WTC11 (cell line): ENCODE measurements at places on chromosomes 12 and 14. TPM values are rescaled to one million over a fixed set of nuclear protein-coding genes. Genes with fewer than 3 reads are reported as not detected.

CCDC197 gene
- total RNA-seq, result not detected in 3 replicates

- H3K4me3 ChIP-seq, result no peak overlapping the region
- no peak for DNase-seq
- H3K36me3 ChIP-seq, result peaks cover 38% of the 10 kb centered on the region
Observed at GRCh38 chr12:3014641-3015040, 55.4 kb downstream of the TEAD4 start.

DNA sequence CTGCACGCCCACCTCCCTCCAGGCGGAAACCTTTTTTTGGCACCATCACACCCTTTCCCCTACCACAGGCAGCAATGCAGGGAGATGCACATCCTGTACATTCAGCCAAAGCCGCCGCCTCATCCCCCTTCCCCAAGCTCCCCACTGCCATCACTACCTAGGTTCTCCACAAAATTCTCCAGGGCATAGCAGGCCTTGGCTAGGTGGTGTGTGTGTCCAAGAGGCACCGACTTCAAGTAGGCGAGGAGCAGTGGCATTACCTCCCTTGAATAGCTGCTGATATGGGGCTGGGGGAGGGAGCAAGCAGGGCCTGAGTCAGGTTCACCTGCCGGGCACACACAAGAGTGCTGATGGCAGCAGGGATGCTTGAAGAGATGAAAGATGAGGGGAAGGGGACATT, 3.6 kb downstream of the IPO4 start:
- DNase-seq, result no peak
- no peak overlapping the region for H3K4me3 ChIP-seq
- no peaks in the 10 kb centered on the region for H3K27me3 ChIP-seq
- peaks cover 16% of the 10 kb centered on the region for H3K4me1 ChIP-seq
- peaks cover 37% of the 10 kb centered on the region for H3K36me3 ChIP-seq
- no peak overlapping the region for H3K27ac ChIP-seq

CCDC198 gene
- total RNA-seq, result not detected in 3 replicates

SERPINA3 gene
- total RNA-seq, result 2.7 to 3.5 TPM (median 3.0 TPM) in 3 replicates

GRCh38 chr12:50647479-50647878, 116.4 kb upstream of the ATF1 start:
- H3K36me3 ChIP-seq, result 0 out of 2 replicates have a peak, but pooled peaks cover 4% of the 10 kb centered on the region
- H3K4me3 ChIP-seq, result no peak overlapping the region
- peaks cover 9% of the 10 kb centered on the region; the same call in 1 of the 2 replicates for H3K4me1 ChIP-seq
- H3K27me3 ChIP-seq, result no peaks in the 10 kb centered on the region
- H3K27ac ChIP-seq, result peak overlapping the region; percentile 50; the same call in 1 of the 2 replicates

DNA sequence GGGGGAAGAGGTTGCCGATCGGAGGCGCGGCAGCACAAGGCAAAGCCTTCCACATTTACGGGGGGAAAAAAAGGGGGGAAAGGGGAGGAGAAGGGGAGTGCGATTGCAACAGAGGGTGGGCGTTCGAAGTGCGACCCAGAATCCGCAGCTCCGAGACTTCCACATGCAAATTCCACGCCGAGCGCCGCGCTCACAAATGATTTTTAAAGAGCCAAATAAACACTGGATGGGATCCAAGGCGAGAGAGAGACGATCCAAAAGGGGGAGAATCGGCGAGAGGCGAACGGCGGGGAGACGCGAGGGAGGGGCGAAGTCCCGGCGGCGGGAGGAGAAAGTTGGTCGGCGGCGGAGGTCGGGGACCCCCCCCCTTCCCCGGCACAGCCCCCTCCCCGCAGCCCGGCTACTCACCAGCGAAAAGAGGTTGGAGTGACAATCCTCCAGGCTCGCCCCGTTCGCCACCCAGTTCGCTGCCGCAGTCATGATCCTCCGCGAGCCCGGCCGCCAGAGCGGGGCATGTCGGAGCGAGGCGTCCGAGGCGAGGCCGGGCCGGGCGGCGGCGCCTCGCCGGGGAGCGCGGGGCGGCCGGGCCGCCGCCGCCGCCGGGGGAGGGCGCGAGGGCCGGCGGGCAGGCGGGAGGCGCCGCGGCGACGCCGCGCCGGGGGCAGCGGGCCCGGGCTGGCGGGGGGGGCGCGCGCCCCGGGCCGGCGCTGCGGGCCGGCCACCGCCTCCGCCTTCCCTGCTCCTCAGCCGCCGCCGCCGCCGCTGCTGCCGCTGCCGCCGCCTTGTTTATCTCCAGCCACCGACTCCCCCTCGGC, 634 bp downstream of the MED13L start:
- H3K4me3 ChIP-seq, result peak overlapping the region; percentile 98
- peaks cover 4% of the 10 kb centered on the region; the same call in 1 of the 2 replicates for H3K27me3 ChIP-seq
- DNase-seq, result peak; percentile 61

WDR20 gene
- 25.6 to 27.5 TPM (median 25.9 TPM) in 3 replicates for total RNA-seq

GRCh38 chr12:112762753-112763152, 28.8 kb upstream of the RPH3A start:
- 0 out of 2 replicates have a peak, but pooled peaks cover 6% of the 10 kb centered on the region for H3K4me1 ChIP-seq
- H3K27me3 ChIP-seq, result no peaks in the 10 kb centered on the region
- DNase-seq, result no peak
- H3K4me3 ChIP-seq, result no peak overlapping the region
- no peak overlapping the region for H3K27ac ChIP-seq

DNA sequence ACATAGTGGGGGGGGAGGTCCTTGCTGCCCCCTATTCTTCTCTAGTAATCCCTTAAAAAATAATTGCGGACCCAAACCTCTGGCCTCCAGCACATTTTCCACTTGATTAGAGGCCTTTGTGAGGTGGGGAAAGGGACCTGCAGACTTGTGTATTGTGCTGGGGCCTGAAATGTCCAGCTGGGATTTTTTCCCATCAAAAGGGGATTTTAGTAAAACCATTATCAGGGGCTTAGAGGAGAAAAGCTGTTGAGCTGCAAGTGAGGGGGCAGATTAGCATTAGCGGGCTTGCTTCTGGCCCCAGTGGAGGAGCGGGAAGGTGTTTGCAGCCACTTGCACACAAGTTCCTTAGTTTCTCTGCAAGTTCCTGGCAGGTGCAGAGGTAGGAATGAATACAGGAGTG, 13.9 kb downstream of the FBXL14 start:
- no peak overlapping the region for H3K27ac ChIP-seq
- 0 out of 2 replicates have a peak, but pooled peaks cover 9% of the 10 kb centered on the region for H3K4me1 ChIP-seq
- no peak for DNase-seq
- H3K36me3 ChIP-seq, result no peaks in the 10 kb centered on the region

DNA sequence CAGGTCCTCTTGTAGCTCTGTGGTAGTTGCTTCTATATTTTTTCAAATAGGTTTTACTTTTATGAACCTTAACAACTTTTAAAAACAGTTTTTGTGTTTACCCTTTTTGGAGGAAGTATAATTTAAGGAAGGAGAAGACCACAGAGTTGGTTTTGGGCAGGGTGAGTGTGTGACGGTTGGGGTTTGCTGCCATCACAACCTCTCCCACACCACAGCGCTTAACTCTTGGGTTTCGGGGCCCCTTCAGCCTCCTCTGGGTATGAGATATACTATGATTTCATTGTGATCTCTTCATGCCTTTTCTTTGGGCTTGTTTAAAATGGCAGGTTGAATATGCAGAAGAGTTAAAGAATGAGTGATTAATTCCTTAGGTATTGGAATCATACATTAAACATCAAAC, 228.7 kb upstream of the CRY1 start:
- H3K27ac ChIP-seq, result no peak overlapping the region
- H3K27me3 ChIP-seq, result peaks cover 54% of the 10 kb centered on the region
- H3K36me3 ChIP-seq, result no peaks in the 10 kb centered on the region
- H3K4me1 ChIP-seq, result peaks cover 34% of the 10 kb centered on the region

DNA sequence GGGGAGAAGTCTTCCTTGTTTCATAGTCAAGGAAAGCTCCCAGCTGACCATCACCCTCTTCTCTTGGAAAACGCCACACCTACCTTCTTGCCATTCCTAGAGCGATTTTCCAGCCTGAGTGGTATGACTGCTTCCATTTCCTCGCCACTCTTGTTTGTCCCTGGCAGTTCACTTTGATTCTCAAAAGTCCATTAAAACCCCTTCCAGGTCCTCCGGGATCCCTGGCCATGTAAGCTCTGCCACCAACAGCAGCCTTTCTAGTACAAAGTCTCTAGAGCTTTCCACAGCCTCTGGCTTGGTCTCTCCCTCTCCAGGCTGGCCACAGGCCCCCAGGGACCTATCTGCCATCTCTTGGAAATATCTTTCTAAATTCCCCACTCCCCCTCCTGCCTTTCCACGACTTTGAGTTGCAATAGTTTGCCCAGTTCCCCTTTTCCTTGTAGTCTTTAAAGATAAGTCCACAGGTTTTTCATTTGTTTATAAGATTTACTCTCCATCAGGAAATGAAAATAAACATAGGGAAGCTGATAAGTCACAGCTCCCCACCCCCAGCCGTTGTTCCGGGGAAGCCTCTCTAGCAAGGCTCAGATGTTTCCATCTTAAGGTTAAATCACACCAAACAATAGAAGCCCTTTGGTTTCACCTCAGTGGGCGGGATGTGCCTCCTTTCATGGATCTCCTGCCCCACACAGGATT, 42.9 kb upstream of the SINHCAF start:
- peak overlapping the region; percentile 70 for H3K4me3 ChIP-seq
- no peaks in the 10 kb centered on the region for H3K27me3 ChIP-seq
- DNase-seq, result peak; percentile 33
- no peaks in the 10 kb centered on the region for H3K36me3 ChIP-seq
- H3K4me1 ChIP-seq, result peaks cover 55% of the 10 kb centered on the region
- peak overlapping the region; percentile 100 for H3K27ac ChIP-seq

DNA sequence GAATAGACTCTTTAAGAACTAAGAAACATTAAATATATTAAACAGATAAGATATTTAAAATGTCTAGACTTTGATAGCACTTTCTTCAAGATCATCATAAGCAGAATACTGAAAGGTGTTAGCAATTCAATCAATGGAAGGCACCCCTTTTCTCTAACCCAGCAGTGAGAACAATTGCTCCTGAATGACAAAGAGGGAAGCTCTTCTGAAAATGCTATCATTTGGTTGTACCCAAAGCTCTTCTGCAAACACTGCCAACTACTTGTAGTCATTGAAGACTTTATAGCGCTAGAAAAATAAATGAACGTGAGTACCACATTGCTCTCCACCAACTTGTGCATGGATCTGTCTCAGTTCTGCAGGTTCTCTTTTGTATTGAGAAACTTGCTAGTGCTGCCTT, 62.2 kb upstream of the LMO3 start:
- H3K4me3 ChIP-seq, result no peak overlapping the region
- DNase-seq, result no peak
- no peak overlapping the region for H3K27ac ChIP-seq

DNA sequence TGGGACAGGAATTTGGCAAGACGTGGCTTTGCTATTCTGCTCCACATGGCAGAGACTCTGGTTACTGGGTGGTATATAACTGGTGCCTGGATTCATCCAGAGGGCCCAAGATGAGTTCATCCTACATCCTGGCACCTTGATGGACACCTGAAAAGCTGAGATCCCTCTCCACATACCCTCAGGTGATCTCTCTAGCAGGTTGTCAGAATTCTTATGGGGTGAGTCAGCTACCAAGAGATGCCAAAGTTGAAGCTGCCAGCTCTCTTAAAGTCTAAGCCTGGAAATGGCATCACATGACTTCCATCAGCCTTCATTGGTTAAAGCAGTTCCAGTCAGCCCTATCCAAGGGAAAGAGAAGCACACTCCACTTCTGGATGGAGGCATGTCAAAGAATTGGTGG, 300.7 kb upstream of the SEL1L start:
- DNase-seq, result no peak
- peaks cover 24% of the 10 kb centered on the region for H3K36me3 ChIP-seq
- peaks cover 13% of the 10 kb centered on the region for H3K4me1 ChIP-seq
- H3K27me3 ChIP-seq, result no peaks in the 10 kb centered on the region

- no peak overlapping the region for H3K27ac ChIP-seq
- H3K4me1 ChIP-seq, result peaks cover 22% of the 10 kb centered on the region
- DNase-seq, result no peak
- no peak overlapping the region for H3K4me3 ChIP-seq
Observed at GRCh38 chr14:58597041-58597440, 40.7 kb upstream of the DACT1 start.

- no peaks in the 10 kb centered on the region for H3K27me3 ChIP-seq
- peaks cover 22% of the 10 kb centered on the region for H3K4me1 ChIP-seq
- H3K36me3 ChIP-seq, result no peaks in the 10 kb centered on the region
- no peak overlapping the region for H3K4me3 ChIP-seq
Observed at GRCh38 chr12:79001404-79001803, 136.8 kb downstream of the SYT1 start.

GRCh38 chr14:94685166-94685581, 73.0 kb downstream of the SERPINA3 start:
- H3K27ac ChIP-seq, result no peak overlapping the region
- no peak overlapping the region for H3K4me3 ChIP-seq
- no peaks in the 10 kb centered on the region for H3K36me3 ChIP-seq
- peaks cover 10% of the 10 kb centered on the region for H3K4me1 ChIP-seq

DNA sequence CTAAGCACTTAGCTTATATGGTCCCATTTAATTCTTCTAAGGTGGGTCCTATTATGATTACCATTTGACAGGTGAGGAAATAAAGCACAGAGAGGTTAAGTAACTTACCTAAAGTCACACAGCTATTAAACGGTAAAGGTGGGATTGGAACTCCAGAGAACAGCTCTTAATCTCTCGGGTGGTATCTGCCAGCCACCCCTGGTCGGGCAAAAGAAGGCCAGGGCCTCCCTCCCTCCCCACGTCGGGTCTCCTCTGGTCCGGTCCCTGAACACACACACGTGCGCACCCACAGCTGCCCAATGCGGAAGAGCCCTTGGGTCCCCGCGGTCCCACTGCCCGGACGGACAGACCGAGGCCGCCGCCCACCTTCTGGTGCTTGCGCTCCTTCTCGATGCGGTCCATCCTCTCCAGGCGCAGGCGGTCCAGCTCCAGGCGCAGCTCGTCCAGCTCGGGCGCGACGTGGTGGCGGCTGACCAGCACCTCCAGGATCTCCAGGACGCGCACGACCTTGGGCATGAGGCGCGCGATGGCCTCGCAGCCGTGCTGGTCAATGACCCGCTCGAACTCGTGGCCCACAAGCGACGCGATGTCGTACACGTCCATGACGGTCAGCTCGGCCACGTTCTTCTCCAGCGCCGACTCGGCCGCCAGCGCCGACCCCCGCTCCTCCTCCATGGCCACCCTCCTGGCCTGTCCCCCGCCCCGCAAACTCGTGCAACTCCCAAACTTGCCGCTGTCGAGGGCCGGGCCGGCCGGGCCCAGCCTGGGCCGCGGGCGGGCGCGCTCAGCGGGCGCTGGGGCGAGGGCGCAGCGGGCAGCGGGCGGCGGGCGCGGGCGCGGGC, 490 bp downstream of the RILPL1 start:
- DNase-seq, result peak; percentile 71
- H3K27me3 ChIP-seq, result peaks cover 32% of the 10 kb centered on the region
- H3K4me3 ChIP-seq, result peak overlapping the region; percentile 81
- peaks cover 4% of the 10 kb centered on the region for H3K4me1 ChIP-seq

RAPGEF3 gene
- total RNA-seq, result 9.0 to 13.3 TPM (median 9.7 TPM) in 3 replicates

DNA sequence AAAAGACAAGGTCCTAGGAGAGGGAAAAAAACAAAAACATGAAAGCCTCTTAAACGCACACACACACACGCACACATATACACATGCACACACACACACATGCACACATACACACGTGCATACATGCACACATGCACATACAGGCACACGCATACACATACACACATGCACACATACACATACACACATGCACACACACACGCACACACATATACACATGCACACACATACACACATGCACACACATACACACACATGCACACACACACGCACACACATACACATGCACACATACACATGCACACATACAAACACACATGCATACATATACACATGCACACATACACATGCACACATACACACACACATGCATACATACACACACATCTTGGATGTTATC, 78.1 kb upstream of the PPP2R5C start:
- peaks cover 79% of the 10 kb centered on the region for H3K27me3 ChIP-seq
- peaks cover 4% of the 10 kb centered on the region; the same call in 1 of the 2 replicates for H3K36me3 ChIP-seq
- H3K4me1 ChIP-seq, result peaks cover 10% of the 10 kb centered on the region
- DNase-seq, result no peak
